ENCODE measurements at places on chromosomes 2 and 18.

DNA sequence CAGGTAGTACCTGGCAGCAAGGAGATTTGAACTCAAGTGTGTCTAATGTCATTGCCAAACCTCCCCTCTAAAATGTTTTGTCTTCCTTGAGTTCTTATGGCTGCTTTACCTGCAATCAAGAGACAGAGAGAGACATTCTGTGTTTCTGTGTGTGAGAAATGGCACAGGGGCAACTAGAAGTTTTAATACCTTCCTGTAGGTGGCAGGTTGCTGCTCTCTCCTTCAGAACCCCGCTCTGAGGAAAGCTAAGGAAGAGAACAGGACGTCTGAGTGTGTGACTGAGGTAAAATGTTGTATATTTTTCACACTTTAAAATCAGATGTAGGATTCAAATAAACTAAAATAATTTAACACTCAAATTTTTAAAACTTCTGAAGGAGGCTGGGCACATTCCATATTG is 19.2 kb downstream of the DTNA start:
- no peak for DNase-seq

DNA sequence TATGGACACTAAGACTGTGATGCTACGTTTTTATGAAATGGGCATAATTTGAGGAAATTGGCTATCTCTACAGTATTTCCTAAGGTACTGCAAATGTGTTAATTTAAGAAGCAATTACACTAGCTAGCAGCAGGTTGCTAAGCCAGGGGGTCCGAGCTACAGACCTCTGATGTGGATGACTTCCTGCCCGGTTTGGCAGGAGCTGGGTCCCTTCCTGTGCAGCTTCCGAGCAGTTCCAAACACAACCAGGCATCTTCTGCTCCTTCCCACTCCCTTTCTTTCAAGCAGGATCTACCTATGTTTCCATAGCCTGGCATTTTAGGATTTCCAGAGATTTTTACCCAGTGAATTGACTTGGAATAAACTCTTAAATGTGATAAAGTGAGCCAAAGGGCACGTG is 55.7 kb downstream of the SCN2A start:
- DNase-seq = no peak

GRCh38 chr18:76548541-76548940 is 53.5 kb upstream of the ZNF516 start:
- no peak for DNase-seq

DNA sequence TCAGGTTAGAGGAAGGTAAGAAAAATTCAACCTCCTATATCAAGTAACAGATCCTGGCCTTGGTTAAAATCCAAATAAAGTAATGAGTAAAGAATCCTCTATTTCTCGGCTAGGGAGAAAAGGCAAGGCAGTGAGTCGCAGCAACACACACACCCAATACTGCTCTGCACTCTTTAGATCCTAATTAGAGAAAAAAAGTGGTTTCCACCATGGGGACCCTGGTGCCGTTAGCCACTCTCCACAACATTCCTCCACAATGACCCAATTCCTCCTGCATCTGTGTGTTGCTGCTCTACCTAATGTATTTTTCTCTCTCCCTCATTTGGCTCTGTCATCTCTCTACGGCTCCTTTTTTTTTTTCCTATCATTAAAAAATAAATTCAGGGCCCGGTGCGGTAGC is 462.7 kb downstream of the METTL4 start:
- no peak for DNase-seq

GRCh38 chr2:216904974-216905373 is 45.1 kb upstream of the TNP1 start:
- DNase-seq = no peak

DNA sequence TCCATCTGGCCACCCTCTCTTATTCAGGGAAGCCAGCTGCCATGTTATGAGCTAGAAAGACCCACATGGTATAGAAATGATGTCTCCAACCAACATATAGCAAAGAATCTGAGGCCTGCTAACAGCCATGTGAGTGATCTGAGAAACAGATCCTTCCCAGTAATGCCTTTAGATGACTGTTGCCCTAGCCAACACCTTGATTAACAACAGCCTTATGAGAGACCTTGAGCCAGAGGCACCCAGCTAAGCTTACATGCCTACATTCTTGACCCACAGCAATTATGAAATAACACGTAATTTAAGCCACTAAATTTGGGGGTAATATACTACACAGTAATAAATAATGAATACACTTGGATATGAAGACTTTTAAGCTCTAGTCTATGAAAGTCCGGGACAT is 13.0 kb downstream of the KANSL1L start:
- DNase-seq = no peak

DNA sequence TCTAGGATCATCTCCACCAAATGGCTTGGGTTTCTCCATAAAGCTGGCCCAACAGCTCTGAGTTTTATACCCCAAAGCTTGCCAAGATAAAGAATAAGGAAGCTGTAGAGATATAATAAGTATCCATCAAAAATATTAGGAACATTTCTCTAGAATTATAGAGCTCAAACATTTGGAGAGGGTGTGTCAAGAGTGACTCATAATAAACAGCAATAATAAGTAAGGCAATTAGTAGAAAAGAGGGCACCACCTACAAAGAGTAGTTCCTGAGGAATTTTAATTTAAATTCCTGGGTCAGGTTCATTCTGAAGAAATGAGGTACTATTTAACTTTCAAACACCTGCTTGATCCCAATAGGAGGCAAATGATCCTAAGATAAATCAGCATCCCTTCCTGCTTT is 41.4 kb upstream of the NCKAP5 start:
- DNase-seq = no peak

- no peak for DNase-seq
Observed at GRCh38 chr2:99611034-99611433, 121.2 kb upstream of the REV1 start.
